ENCODE measurements at places on chromosomes 1 and 21.
A peak's percentile ranks its signal among the peaks of the same experiment; 100 is the strongest.

DNA sequence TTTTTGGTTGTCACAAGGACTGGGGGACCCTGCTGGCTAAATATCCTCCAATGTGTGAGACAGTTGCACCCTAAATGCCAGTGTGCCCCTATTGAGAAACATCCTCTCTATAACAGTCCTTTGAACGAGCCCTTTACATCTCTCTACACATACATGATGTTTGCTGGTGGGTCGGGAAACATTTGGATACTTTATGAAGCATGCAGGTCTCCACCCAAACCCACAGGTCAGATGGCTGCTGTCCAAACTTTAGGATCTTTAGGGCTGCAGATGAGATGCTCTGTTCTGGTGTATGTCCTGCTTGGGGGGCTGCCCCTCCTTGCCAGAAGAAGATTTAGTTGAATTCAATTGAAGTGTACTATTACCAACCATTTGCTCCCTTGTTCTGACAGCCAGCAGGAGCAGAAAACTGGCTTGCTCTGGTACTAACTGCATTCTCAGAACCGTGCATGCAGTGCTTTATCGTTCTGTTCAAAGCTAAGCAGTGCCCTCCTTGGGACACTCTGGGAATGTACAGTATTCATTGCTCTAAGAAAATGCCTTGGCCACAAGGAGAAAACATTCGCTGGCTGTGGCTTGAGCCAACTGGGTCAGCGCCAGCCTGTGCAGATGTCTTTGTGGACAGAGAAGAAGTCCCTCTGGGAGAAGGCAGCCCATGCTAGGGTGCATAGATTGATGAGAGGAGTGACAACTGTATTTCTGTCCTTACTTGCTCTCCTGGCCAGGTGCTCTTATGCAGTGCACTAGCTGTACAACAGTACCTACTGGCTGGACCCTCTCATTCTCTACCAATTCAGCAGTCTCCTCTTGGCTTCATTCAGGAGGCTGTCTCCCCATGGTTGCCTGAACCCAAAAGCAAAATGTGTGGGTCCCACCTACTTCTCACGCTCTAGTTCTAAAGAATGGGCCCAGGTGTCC, 61.4 kb upstream of the DIRAS3 start:
- DNase-seq: peak; percentile 85

GRCh38 chr21:31363720-31364119, 19.7 kb upstream of the TIAM1 start:
- DNase-seq: no peak

- no peak for DNase-seq
Observed at GRCh38 chr1:157087030-157087429, 12.6 kb downstream of the ETV3L start.

- DNase-seq: no peak
Observed at GRCh38 chr1:77356136-77356535, 74.3 kb downstream of the AK5 start.

DNA sequence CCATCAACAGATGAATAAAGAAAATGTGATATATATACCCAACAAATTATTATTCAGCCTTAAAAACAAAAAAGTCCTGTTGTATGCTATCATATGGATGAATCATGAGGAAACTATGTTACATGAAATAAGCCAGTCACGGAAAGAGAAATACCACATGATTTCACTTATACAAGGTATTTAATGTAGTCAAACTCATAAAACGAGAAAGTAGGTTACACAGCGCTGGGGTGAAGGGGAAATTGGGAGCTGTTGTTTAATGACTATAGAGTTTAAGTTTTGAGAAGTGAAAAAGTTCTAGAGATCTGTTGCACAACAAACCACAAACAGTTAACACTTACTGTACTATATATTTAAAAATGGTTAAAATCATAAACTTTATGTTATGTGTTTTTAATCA, 58.5 kb downstream of the SLC25A24 start:
- DNase-seq: peak; percentile 63

- DNase-seq: no peak
Observed at GRCh38 chr1:181608948-181609347, 125.6 kb downstream of the CACNA1E start.

DNA sequence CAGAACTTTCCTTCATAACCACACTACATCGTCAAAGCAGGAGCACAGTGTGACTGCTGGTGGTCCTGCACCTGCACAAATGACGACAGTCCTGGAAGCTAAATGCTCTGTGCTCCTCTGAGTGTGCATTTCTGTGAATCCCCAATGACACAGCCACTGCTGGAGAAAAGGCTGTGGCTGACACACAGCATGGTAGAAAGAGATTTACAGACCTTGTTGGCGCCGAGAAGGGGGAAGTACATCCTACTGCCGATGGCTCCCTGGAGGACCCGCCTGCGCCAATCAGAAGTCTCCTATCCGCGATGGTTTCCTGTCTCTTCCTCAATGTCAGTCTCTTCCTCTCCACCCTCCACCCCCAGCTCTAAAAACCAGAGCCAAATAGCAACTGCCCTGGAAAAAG, 115.4 kb upstream of the RAB4A start:
- no peak for DNase-seq

GRCh38 chr1:106787520-106787919, 269.0 kb upstream of the PRMT6 start:
- DNase-seq: no peak

DNA sequence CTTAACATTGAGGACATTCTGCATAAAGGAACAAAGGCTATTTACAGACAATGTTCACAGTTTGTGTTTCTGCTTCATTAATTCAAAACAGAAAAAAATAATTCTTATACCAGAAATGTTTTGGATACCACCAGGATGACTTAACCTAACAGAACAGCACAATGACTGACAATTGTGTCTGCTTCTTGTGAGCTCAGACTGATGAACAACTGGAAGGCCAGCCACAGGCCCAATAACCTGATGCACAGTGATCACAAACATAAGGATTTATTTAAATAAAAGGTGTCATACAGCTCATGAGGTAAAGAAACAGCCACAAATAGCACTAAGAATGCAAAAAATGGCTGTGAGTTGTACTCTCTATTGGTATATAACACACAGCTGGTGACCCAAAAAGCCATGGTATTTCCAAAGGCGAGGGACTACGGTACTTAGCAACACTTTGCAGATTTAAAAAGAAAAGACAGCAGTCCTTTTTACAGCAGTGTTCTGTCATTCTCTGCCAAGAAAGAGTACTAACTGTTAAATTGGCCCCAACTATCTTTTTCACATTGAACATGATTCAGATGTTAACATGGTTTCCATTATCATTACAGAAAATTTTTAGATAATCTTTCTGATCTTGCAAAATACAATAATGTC, 32.1 kb upstream of the DDAH1 start:
- no peak for DNase-seq

DNA sequence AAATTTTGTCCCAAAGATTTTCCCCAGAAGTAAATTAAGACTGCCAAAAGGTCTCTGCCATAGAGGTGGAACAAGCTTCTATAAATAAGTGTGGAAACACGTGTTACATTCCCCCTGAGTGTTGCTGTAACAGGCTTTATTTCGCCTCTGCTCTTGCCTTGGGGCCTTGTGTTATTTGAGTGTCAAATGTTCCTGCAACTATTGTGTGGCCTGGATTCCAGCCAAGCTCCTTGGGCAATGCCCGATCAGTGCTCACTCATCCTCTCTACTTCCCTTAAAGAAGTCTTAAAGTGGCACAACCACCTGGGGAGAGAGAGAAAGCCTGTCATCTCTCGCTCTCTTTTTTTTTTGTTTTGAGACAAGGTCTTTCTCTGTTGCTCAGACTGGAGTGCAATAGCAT, 156.7 kb downstream of the NR5A2 start:
- peak; percentile 89 for DNase-seq

GRCh38 chr1:162305969-162306368, 70.7 kb downstream of the SPATA46 start:
- DNase-seq: peak; percentile 40

DNA sequence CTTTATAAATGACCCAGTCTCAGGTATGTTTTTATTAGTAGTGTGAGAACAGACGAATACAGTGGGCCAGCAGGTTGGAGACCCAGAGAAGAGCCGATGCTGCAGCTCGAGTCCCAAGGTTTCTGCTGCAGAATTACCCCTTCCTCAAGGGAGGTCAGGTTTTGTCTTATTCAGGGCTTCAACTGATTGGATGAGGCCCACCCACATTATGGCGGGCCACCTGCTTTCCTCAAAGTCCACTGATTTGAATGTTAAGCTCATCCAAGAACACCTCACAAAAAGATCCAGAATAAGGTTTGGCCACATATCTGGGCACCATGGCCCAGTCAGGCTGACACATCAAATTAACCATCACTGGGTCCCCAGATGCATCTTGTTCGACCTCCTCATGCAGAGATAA, 40.9 kb downstream of the FBXO2 start:
- DNase-seq: no peak

GRCh38 chr21:39951183-39952101, 84.2 kb downstream of the PCP4 start:
- DNase-seq: no peak

GRCh38 chr1:112672009-112672408, 2.5 kb upstream of the MOV10 start:
- peak; percentile 36 for DNase-seq

GRCh38 chr1:239570878-239571277, 184.5 kb downstream of the CHRM3 start:
- DNase-seq: no peak

GRCh38 chr21:35796844-35797243, 263.5 kb downstream of the SETD4 start:
- DNase-seq: no peak

GRCh38 chr1:47814612-47815395, 182.4 kb downstream of the TRABD2B start:
- no peak for DNase-seq

- no peak for DNase-seq
Observed at GRCh38 chr1:109750920-109751319, 10.1 kb upstream of the GSTM3 start.

DNA sequence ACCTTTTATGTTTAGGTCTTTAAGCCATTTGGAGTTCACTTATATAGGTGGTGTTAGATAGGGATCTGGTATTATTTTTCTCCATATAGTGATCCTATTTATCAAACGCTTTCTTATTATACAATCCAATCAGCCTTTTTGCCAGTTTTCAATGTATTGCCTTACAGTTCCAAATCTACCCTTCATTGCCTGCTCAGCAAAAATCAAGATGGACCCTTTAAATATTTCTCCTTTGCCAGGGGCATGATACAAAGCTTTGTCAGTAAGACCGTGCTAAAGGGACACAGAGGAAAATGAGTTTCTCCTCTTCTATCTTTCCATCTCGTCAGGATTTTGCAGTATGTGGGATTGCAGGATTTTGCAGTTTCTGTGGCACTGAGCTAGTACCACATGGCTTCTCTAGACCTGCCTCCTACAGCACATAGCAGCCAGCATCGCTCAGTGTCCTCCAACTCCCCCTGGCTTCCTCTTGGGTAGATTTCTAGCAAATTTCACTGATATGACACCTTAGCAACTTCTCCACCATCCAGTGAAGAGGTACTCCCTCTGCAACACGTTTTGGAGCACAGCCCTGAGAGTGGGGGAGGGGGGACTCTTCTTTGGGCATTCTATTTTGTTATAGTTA, 22.5 kb upstream of the CAP1 start:
- no peak for DNase-seq

- no peak for DNase-seq
Observed at GRCh38 chr1:239545466-239545865, 159.1 kb downstream of the CHRM3 start.

DNA sequence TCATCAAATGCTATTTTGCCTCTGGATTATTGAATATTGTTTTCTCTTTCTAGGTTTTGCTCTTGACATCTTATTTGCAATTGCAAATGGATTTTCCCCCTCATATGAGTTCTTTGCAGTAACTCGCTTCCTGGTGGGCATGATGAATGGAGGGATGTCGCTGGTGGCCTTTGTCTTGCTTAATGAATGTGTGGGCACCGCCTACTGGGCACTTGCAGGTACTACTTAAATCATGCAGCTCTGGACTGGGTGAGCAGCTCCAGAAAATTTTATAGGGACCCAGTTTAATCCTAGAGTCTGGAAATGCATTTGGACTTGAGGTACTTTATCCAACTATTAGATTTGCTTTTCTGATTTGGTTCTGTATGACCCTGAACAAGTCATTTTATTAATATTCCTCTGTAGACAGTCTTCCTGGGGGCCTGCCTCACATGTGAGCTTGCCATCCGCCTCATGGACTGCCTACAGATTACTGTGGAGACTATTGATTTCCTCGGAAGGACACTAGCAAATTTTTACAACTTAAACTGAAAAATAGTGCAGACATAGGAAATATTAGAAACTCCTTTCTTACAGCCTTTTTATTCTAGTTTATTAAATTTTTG, 44.5 kb downstream of the SLC22A15 start:
- DNase-seq: peak; percentile 66

DNA sequence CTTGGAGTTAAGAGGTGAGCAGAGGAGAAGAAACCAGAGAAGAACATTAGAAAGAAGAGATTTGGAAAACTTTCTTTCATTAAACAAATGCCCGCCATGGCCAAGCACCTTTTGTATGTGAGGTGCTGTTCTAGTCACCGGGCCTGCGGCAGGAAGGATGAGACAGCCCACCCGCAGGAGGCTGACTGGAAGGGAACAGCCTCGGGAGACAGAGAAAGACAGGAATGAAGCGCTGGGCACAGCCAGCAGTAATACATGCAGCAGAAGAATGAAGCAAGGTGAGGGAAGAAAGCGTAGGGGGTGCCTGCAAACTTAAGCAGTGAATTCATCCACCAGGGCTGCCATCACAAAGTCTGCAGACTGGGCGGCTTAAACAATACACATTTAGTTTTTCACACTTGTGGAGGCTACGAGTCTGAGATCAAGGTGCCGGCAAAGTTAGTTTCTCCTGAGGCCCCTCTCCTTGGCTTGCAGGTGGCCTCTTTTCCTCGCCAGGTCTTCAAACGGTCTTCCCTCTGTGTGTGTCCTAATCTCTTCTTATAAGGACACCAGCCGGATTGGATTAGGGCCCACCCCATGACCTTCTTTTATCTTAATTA, 188.1 kb downstream of the PSMG1 start:
- DNase-seq: no peak

DNA sequence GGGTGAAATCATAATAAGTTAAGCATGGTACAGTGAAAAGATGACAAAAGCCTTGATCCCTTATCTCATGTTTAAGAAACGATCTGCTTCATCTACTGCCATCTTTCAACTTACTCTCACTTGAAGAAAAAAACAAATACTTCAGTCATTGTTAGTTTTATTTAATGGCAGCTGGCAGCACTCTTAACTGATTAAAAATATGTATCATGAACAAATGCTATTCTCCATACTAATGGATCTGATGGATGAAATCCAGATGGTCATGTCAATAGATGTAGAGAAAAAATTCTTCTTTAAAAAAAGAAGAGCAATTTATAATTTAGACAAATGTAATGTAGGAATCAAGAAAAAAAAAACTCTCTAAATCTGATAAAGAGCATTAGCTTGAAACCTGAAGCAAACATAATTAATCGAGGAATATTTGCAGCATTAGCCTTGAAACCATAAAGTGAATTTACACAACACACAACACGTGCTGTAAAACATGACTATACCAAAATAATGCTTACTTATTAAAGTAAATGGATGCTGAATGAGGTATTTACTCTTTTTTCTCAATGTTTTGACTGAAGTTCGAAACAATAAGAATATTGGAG, 579.0 kb upstream of the ADAMTS5 start:
- no peak for DNase-seq

- no peak for DNase-seq
Observed at GRCh38 chr1:216095400-216095799, 327.8 kb downstream of the USH2A start.
